Stimulated activated CD4-positive, alpha-beta T cell treated with anti-CD3 and anti-CD28 coated beads, Interleukin-4, amount 100 ng/mL, for 4 hours (primary cell): ENCODE measurements at places on chromosomes 11 and 22.

GRCh38 chr22:33332538-33332937 is 274.4 kb upstream of the SYN3 start:
- no peak for DNase-seq

DNA sequence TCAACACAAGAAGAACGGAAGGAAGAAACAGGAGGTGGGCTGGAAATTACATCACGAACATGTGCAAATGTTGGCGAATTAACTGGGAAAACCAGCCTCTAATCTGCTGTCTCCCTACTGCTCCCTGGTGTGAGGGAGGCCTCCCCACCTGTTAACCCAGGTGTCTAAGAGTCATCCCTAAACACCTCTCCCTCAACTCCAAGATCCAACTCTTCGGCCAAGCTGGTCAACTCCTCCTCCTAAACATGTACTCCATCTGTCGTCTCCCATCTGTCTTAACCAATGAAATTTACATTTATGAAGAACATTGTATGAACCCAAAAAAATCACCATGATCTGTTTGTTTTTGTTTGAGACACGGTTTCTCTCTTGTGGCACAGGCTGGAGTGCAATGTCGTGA is 154.2 kb downstream of the LARGE1 start:
- no peak for DNase-seq

- peak; percentile 78 for DNase-seq
Measured at GRCh38 chr11:126284829-126285228, 1.9 kb downstream of the TIRAP start.

DNA sequence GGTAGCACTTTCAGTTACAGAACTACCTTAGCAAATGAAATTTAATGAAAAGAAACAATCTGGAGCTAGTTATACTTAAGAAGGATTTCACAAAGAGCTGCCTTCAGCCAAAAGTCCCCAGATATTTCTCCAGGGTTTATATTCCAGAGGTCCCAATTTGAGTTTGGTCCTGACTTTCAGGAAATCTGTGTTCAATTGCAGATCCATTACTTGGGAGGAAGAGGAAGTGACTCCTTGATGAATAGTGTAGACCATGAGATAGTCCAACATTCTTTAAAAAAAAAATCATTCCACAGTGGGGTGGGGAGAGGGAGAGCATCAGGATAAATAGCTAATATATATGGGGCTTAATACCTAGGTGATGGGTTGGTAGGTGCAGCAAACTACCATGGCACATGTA is 117.6 kb upstream of the ARHGAP20 start:
- DNase-seq: no peak

- no peak for DNase-seq
Measured at GRCh38 chr11:65390996-65391395, 4.6 kb downstream of the FRMD8 start.

DNA sequence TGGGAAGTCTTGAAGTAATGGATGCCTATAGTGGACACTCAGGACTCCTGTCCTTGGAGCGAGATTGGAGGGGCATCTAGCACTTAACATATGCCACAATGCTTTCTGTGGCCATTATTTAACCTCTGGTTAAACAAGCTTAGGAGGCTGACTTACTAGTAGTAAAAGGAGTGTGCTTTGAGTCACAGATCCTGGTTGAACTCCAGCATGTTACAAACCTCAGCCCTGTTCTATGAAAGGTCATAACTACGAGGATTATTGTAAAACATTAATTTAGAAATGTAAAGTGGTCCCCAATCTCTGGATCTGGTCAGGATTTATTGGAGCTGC is 1.1 kb upstream of the LBHD1 start:
- no peak for DNase-seq

GRCh38 chr11:91850021-91850420 is 374.6 kb upstream of the FAT3 start:
- DNase-seq: no peak

DNA sequence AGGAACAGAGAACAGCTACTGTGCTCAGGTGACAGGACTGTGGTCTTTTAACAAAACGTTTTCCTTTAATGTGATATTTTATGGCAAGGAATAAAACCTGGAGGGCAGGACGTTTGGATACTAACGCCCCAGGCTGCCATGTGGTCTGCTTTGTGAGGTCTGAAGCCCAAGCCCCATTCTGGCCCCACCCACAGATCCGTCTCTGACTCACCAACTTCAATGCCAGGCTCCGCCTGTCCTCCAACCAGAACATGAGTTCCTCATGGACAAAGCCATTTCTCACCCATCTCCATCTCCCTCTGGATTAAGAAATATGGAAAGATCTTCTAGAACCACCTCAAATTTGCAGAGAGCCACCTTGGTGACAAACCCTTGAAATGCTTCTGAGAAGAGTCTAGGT is 148.8 kb downstream of the CRYBB2 start:
- no peak for DNase-seq

GRCh38 chr11:42802201-42802899 is 509.4 kb upstream of the API5 start:
- DNase-seq: no peak

GRCh38 chr22:17754233-17754925 is 19.9 kb downstream of the BID start:
- peak; percentile 23 for DNase-seq

- DNase-seq: no peak
Measured at GRCh38 chr11:73206801-73207200, 11.3 kb upstream of the P2RY2 start.

DNA sequence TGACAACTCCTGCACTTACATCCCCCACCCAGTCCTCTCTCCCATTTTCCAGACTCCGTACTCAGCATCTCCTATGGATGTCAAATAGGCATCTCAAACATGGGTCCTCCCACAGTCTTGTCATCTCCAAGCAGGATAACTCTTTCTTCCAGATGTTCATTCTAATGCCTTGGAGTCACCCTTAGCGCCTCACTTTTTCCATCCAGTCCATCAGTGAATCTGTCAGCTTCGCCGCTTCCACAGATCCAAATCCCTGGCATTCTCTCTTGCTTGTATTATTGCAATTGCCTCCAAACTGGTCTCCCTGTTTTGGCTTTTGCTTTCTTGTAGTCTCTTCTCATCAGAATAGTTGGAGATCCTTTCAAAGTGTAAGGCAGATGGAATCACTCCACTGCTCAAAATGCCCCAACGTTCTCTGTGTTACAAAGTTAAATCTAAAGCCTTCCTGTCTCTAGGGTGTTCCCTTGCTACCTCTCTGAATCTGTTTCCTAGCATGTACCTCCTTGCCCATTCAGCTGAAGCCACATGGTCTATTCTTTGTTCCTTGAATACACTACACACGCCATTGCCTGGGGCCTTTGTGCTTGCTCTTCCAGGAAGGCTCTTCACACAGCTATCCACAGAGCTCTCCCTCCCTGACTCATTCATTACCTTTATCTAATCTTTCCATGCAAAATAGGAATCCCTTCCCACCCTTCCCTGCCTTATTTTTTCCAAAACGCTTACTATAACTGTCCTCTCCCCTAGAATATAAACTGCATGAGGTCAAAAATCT is 64.8 kb downstream of the UBASH3B start:
- DNase-seq: no peak

GRCh38 chr11:71330349-71330748 is 78.0 kb upstream of the SHANK2 start:
- no peak for DNase-seq

- no peak for DNase-seq
Measured at GRCh38 chr11:9133956-9134355, 42.6 kb upstream of the SCUBE2 start.

GRCh38 chr22:42682113-42682851 is 33.1 kb upstream of the CYB5R3 start:
- no peak for DNase-seq

DNA sequence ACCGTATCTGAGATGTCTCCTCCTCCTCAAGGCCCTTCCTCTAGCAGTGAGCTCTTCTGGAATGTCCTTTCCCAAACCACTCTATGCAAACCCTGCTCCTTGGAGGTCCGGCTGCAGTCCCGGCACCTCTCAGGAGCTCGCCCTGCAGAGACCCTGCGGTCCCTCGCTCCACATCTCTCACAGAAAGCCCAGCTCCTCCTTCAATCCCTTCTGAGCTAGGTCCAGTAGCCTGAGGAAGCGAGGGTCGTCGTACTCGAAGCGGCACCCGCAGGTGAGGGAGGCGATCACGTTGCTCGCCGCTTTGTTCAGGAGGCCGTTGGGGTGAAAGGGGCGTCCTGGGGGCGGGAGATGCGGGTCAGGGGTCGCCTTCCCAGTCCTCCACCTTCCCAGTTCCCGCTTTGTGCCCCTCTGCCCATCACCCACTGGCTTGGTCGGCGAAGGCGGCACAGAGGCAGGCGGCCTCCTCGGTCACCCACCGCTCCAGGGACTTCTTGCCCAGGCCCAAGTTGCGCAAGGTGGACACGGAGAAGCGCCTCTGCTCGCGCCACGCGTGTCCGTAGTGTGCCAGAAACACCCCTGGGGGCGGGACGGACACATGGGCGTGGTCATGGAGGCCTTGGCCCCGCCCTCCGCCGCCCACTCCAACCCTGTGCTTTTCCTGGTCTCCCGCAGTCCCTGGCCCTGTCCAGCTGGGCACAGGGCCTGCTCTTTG is 21.5 kb upstream of the CYP2D6 start:
- no peak for DNase-seq

DNA sequence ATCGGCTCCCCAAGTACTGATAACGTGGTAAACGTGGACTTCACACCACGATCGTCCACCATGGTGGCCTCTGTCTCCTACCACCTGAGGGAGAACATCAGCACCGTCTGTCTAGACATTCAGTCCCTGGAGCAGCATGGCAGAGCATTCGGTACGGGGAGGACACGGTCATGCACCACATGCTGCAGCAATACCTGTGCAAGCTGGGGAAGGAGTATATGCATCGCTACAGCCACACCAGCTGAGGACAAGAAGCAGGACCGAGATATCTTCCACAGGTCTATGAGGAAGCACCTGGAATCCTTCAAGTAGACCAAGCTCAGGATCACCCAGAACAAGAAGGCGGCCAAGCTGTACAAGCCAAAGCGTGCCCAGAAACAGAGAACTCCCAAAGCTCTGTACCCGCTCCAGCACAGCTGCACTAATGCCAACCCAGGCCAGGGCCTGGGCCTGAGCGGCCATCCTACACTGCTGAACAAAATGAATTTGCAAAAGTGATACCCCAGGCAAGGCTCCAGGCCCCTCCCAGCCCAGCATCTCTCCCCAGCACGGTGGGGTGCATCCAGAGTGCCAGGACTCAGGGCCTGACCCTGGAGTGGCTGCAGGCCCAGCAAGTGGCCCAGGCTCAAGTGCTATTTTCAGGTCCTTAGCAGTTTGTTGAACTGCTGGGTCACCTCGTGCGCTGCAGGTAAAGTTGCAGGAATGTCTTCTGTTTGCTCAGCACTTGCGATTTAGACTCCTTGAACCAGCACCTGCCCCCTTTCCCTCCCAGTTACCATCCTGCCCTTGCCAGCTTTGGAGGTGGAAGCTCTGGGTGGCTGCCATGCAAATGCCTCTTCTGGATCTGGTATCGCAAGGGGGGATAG is 119.3 kb upstream of the SERPIND1 start:
- DNase-seq: no peak

DNA sequence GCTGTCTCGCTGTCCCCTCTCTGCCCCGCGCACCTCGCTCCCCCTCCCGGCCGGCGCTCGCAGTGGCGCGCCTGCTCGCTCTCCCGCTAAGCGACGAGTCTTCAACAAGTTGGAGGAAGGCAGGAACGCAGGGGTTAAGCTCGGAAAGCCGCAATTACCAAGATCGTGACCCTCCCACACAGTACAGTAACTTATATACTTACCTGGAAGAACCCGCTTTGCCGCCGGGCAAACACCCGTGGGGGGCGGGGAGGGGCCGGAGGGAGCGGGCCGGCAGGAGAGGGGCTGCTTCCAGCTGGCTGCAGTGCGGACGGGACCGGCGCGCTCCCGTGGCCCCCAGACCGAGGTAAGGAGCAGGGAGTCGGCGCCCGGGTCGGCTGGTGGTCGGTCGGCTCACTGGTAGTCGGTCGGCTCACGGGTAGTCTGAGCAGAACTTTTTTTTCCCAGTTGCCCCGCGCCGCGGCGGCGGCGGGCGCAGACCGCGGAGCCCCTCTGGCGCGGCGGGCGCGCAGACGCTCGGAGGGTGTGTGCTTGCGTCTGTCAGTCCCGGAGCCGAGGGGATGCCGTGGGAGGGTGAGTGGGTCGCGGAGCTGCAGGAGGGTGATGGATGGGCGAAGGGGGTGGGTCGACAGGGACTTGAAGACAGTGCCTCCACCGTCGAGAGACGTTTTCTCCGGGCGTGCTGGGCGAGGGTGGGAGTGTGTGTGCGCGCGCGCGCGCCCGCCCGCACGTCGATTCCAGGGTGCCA is 101.2 kb upstream of the HSD17B12 start:
- DNase-seq: peak; percentile 43

DNA sequence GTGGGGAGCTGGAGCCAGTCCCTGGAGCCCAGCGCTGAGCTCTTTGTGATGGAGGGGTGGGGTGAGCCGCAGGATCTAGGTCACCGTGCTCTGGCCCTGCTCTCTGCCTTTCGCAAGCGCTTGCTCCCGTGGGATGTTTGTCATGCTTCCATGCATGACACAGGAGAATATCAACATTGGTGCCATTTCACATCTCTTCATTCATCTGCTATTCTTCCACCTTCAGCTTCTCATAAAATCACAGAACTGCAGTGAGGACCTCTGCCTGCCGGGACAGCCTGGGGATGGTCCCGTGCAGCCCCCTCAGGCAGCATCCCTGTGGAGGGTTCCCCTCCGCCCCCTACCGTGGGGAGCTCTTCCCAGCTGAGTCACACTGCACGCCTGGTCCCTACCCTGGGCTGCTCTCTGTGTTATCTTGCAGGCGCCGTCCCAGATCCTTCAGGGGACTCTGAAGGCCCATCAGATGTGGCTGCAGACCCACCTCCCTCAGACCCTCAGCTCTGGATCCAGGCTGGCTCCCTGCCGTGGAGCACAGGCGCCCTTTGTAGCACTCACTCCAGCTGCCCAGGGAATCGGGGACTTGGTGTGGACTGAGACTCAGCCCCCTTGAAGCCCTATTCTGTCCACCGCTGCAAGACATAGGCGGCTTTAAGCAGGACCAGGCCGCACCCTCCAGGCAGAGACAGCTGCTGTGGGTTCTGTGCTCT is 5.1 kb upstream of the SEPTIN5 start:
- DNase-seq: no peak

DNA sequence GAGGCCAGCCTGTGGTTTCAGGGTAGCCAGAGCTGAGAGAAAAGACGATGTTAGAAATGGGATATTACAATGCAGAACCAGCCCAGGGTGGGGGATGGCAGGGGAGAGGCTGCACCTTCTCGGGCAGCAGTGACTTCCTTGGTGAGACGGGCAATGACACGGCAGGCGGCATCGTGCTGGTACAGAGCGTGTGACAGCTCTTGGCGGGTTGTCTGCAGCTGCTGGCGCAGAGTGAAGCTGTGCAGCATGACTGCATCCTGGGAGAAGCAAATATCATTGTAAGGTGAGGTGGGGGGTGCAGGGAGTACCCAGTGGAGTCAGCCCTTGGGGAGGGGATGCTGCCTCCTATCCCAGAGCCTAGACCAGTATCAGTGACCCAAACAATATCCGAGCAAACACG is 3.8 kb downstream of the PRPF19 start:
- DNase-seq: no peak
